Foreskin melanocyte (primary cell): ENCODE measurements at places on chromosomes 13 and 19.

GRCh38 chr19:6084821-6085220, 25.5 kb downstream of the RFX2 start:
- no peak for DNase-seq

DNA sequence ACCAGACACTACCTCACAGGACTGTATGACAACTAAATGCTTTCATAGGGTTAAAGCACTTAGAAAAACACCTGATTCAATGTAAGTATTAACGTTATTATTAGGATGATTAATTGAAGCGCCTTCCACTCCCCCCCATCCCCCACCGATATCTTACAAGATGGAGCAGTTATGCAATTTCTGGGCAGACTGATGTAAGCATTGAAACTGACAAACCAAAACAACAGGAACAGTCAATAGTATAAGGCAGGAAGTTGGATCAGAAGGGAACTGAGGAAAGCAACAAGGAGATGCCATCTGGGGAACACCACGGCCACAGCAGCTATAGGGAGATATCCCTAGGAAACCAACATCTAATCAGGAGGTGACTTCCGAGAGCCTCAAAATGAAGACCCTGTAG, 3.8 kb downstream of the LCP1 start:
- no peak for DNase-seq

- no peak for DNase-seq
These were observed 79.9 kb upstream of the GPC6 start for GRCh38 chr13:93146584-93147297.

- no peak for DNase-seq
These were observed 7.7 kb downstream of the PEAK3 start for GRCh38 chr19:2274185-2274711.

DNA sequence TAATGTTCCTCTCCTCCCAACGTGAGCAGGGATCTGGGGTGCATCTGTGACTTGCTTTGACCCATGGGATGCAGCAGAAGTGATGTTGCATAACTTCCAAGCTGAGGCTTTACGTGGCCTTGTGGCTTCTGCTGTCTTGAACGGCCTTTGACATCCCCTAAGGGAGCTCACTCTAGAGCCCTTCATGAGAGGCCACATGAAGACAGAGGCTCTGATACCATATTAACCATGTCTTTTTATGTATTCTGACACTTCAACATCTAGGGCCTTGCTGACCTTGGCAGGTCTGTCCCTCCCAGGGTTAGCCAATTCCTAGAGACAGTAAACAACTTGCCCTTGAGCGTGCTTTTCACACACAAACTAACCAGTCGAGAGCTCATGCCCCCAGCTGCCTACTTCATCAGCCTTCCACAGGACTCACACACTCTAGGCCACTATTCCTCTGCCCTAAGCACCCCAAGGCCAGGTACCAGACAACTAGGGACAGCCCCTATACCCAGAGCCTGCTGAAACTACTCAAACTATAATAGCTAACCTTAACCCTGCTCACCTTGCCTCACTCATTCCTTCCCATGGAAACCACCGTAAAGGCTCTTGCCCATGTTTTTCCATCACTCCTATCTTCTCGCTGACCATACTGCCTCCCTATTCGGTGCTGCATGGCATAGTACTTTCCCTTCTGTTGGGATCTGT, 45.4 kb downstream of the CCDC70 start:
- DNase-seq, result no peak

DNA sequence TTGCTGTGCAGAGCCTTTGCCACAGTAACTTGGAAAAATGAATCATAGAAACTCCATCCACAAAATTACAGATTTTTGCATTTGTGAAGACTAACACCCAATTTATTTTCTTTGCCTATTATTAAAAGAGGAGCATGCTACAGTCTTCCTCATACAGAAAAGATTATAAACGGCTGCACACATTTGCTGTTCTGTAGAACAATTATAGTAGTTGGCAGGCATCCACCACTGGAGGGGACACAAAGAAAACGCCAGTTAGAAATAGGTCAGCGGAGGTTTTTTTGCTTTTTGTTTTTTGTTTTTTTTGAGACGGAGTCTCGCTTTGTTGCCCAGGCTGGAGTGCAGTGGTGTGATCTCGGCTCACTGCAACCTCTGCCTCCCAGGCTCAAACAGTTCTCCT, 51.6 kb downstream of the SACS start:
- DNase-seq, result no peak

DNA sequence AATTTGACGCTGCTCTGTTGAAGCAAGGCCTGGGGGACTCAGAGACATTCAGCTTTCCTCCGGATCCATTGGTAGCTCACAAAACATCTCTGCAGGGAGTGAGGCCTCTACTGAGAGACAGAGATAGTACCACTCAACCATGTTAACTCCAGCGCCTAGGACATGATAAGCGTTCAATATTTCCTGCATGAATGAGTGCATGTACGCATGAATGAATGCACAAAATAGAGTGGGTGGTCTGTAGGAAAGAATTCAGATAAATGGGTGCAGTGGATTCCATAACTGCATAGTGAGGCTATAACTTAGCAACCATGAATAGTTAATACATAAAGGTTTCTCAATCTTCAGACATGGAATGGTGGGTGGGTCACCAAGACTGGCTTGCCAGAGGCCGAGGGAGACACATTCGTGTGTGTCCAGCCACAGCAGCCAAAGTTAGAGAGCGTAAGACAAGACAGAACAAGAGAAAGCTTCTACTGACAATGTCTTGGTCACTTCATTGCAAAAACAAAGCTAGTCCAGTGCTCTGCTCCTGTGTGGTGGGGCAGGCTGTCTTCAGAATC, 36.3 kb upstream of the RCBTB2 start:
- peak; percentile 45 for DNase-seq

DNA sequence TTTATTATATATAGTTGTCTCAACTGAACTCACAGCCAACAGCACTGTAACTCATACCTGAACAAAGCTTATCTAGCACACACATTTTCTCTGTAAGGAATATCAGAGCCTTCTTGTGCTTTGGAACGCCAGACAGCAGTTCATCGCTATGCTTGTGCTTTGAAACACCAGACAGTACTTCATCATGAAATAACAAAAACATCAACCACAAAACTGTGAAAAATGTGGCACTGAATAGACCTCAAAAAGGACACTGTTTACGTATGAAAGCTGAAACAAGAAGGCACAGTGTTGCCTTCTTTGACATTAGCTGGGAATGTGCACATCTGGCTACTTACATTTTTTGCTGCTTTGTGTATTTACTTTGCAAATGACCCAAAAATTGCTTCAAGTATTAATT, 160.2 kb downstream of the PDS5B start:
- peak; percentile 91 for DNase-seq
